ENCODE measurements at places on chromosomes 3 and 15. TPM values are rescaled to one million over a fixed set of nuclear protein-coding genes. Genes with fewer than 3 reads are reported as not detected.

GRCh38 chr15:43067717-43068461, 37.9 kb downstream of the UBR1 start:
- no peak for DNase-seq

- no peak for DNase-seq
Measured at GRCh38 chr15:73988445-73988969, 3.6 kb downstream of the STOML1 start.

- DNase-seq, result peak; percentile 88
Measured at GRCh38 chr3:197472151-197472550, 83.6 kb downstream of the BDH1 start.

GRCh38 chr15:80776420-80777045, 2.6 kb upstream of the CEMIP start:
- DNase-seq, result peak; percentile 69

DNA sequence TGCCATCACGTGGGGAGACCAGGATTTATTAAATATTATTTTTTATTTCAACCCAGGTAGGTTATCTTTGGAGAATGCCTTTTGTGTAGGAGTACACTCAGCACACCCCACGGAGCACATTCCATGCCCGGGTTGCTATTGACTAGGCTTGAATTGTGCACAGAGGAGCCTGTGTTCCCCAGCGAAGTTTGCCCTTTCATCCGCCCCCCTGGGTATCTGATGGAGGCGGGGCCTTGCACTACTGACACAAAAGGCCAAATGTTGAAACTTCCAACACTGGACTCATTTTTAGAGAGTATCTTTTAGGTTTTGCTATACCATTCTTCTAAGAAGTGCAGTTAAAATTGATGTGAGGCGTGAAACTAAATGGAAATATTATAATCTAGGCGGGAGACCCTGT, 39.3 kb upstream of the PPP4R2 start:
- peak; percentile 66 for DNase-seq

DNA sequence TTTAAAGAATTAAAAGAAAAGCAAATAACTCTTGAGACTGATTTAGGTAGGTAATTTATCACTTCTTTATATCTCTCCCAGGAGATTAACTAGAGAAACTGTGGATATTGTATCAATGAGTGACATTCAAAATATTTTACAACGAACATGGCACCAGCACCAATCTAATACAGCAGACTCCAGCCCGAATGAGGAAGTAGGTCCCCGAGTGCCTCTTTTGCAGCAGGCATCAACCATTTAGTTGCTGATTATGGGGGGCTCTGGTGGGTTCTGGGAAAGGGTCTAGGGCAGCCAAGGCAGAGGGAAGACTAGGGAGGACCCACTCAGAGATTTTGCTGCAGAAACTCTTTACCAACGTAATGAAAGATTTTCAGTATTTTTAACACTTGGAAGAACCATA, 31.7 kb upstream of the TTC14 start:
- DNase-seq, result no peak

DNA sequence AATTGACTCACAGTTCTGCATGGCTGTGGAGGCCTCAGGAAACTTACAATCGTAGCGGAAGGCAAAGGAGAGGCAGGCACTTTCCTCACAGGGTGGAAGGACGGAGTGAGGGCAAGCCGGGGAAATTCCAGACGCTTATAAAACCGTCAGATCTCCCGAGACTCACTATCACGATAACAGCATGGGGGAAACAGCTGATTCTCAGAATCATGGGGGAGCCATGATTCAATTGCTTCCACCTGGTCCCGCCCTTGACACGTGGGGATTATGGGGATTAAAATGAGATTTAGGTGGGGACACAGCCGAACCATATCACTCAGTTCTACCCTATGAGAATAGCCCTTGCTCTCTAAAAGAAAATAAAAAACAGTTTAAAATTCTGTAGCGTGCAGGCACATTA, 13.4 kb upstream of the SYNPR start:
- DNase-seq, result no peak

DNA sequence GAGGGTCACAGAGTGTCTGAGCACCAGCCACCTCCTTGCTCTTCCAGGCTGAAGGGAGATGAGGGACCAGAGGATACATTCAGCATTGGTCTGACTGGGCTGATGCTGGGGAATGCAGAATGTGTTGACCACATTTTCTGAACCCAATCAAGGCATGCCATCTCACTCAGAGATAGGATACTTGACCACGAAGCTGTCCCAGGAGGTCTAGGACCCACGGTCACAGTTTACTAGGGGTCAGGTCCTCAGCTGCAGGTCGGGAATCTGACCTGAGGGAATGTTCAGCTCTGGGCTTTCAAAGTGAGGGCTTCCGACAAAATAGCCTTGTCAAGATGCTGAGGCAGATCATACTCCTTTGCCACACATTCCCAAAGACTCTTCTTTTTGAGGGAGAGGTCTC, 19.6 kb downstream of the PLA2G4E start:
- DNase-seq, result no peak

GRCh38 chr3:69838696-69839515, 99.6 kb downstream of the MITF start:
- no peak for DNase-seq

The CKMT1B gene
- total RNA-seq, result not detected

The PRSS50 gene
- not detected for total RNA-seq

The SCN5A gene
- total RNA-seq, result 0.02 TPM
